ENCODE measurements at places on chromosomes 3 and 15.

- DNase-seq, result no peak
These were observed 22.0 kb downstream of the RBP1 start for GRCh38 chr3:139517321-139518065.

DNA sequence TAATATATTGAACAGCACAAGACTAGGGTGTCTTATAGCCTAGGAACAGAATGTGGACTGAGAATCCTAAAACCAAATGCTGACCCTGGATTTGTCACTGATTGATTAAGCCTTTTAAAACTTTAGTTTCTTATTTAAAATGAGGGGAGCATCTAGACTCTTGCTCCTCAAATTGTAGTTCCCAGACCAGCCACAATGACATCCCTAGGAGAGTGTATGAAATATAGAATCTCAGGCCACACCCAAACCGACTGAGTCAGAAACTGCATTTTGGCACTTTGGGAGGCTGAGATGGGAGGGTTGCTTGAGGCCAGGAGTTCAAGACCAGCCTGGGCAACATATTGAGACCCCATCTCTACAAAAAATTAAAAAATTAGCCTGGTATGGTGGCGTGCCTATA, 287.8 kb upstream of the UMPS start:
- DNase-seq, result no peak

GRCh38 chr3:152737021-152737908, 97.7 kb upstream of the P2RY1 start:
- no peak for DNase-seq

- no peak for DNase-seq
These were observed 103.0 kb upstream of the TGFBR2 start for GRCh38 chr3:30503446-30503845.

GRCh38 chr3:106829206-106829605, 548.0 kb upstream of the CCDC54 start:
- DNase-seq, result no peak

DNA sequence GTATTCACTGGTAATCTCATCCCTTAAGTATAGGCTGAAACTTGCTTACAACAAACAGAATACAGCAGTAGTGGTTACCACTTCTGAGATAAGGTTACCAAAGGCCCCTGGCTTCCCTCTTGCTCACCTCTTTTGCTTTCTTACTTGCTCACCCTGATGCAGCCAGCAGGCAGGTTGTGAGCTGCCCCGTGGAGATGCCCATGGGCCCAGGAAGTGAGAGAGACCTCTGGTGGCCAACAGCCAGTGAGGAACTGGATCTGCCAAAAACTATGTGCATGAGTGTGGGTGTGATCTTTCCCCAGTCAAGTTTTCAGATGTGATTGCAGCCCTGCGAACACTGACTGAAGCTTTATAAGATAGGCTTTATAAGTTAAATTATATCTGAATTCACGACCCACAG, 48.7 kb downstream of the NMNAT3 start:
- DNase-seq, result no peak

DNA sequence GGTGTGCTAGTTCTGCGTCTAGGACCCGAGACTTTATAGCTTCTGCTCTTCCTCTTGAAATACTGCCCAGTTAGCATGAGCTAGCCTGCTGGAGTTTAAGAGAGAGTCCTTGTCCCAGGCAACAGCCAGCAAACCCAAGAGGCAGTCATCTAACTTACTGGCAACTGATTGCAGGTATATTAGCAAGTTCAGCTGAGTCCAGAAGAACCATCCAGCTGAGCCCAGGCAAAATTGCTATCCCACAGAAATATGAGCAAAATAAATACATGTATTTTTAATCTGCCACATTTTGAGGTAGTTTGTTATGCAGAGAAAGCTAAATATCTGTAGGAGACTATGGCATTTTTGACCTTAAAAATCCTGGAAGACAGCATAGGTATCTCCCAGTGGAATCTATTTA, 174.4 kb upstream of the CMC1 start:
- DNase-seq, result no peak

DNA sequence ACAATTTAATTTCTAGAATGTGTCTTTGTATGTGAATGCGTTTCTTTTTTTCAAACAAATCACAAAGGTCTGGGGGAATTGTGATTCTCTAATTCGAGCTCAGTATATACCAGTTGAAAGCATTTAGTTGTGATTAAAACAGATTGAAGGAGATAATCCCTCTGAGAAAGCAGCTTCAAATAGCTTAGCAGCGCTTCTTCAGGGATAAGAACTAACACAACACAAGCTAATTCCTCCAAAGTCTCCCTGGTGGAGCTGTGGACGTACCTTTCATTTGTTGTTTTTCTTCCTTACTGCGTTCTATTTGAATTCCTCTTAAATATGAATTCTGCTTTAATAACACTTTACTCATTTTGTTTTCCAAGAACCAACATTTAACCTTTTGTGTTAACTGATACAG, 286.7 kb downstream of the ROBO2 start:
- DNase-seq, result no peak

GRCh38 chr3:174776636-174777035, 82.5 kb upstream of the NAALADL2 start:
- DNase-seq, result no peak

DNA sequence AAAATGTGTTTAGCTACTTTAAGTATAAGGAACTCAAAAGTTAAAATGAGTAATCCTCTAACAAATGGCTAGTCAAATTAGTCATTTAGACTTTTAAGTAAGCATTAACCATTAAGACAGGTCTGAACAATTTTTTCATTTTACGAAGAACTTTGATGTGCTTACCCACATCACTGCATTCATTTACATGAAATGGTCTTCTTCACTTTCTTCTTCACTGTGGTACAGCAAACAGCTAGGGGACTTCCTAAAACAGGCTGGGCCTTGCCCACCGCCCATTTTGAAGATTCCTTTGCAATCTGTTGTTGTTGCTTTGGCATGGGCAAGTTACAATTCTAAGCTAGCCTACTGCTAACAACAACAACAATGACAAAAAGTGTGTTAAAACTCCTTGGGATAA, 67.4 kb downstream of the CBLB start:
- DNase-seq, result no peak

DNA sequence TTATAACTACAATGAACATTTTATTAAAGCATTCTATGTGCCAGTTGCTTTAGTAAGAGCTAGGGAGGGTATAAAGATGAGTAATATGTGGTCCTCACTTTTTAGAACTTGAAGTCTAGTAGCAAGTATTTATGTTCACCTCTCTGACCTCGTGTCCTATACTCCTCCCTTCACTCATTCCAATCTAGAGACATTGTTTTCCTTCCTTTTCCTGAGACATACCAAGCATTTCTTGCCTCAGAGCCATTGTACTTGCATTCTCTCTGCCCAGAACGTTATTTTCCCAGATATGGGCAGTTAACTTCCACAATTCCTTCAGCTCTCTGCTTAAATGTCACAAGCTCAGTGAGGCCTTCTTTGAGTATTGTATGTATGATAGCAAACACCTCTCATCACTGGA, 408.6 kb downstream of the PDCD6IP start:
- DNase-seq, result no peak

DNA sequence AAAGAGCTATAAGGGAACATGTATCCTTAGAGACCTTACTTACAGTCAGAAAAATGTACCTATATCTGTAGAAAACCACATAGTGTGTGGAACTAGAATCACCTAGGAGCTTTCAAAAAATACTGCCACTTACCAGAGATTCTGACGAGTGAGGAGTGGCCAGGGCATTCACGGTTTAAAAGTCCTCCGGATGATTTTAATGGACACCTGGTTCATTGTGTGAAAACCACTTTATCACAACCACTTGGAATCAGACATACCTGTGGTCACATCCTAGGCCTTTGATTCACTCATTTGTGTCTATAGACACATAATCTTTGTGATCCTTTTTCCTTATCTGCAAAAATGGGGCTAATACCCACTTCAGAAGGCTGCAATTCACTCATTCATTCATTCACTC, 159.8 kb downstream of the MBNL1 start:
- DNase-seq, result no peak

DNA sequence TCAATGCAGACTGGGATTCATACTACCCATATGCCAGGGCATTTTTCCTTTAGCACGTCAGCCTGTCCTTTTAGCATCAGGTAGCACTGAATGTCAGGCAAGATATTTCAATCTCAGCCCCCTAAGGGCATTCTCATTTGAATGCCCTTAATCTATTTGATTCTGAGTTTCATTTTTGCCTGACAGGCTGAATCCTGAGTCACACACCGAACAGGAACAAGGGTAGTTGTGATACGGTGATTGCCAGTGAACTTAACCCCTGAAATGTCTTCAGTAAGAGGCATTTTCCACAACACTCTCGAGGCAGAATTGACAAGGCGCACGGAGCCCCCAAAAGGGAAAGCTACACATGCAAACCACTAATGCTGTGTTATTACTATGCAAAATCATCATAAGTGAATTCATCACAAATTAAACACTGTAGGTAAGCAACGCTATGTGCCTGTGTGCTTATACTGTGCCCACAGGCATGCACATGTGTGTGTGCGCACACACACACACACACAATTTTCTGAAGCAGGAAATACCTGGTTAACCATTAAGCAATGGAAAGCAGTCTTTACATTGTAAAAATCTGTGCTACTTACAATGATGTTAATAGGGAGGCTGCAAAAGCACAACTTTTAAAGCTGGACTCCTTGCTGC, 130.4 kb downstream of the ZNF385D start:
- no peak for DNase-seq

DNA sequence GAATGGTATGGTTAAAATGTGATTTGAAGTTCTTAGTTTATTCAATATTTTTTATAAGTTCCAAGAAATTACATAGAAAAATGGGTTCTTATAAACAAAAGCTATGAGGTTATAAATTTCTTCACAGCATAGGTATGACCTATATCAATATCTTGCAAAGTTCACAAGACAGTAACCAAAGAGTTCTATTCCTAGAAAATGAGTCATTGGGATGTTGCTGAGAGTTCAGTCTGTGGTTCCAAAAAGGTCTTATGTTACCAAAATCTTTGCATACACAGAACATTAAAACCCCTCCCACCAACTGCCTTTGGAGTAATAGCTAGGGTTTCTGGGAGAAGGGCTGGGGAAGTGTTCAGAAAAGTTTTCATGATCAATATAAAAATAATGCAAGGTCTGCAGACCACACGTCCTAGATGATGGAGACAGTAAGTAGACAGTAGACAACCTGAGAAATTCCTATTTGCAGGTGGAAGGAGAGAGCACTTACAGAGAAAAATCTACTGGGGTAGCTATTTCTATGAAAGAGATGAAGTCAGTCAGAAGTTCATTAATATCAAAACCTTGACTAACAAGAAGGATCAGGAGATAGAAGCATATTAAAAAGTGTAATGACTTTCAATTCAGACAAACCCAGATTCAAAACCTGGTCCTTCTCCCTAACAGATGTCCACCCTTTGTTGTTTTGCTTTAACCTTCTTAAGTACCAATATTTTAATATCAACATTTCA, 279.3 kb downstream of the KCNH8 start:
- no peak for DNase-seq

- peak; percentile 91 for DNase-seq
These were observed 2.8 kb downstream of the C15orf39 start for GRCh38 chr15:75204340-75205063.

DNA sequence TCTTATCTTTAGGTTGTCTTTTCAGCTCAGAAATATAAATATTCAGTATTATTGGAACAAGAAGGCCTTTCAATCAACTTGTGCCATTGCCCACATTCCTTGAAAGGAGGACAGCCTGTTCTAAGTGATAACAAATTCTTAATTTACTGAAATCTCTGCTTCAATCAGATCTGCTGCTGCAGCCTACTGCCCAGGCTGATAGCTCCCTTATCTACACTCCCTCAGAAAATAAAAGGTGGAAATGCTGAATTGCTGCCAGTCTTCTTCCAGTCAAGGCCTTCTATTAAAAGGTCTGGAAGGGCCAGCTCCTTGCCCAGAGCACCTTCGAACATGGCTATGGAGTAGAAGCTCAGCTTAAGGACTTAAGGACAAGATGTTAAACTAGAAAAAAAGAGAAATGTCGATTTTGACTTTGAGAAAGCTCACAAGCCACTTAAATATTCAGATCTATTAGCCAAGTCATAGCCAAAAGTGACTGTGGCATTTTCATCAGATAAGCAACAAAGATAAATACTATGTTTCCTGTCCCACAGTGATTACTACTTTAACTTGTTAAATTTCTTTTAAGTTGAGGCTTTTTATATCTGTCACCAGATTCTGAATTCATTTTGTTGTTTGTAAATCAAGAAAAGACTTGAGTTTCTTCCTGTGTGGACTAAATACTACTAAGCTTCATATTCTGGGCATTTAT, 480.5 kb upstream of the CBLB start:
- no peak for DNase-seq

GRCh38 chr15:69305933-69306568, 7.3 kb downstream of the PAQR5 start:
- no peak for DNase-seq

DNA sequence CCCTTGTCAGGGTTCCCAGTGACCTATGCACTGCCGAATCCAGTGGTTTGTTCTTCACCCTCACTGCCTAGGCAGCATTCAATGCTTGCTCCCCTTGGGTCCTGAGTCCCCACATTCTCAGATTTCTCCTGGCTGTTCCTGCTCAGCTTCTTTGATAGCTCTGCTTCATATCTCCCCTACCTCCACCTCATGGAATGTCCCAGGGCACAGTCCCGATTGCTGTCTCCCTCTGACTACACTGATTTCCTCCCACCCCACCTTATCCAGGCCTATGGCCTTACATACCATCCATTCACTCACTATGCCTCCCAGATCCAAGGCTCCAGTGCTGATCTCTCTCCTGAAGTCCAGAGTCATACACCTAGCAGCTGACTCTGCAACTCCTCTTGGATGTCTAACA, 1.5 kb upstream of the CDHR4 start:
- no peak for DNase-seq

GRCh38 chr3:139259398-139259797, 84.4 kb upstream of the MRPS22 start:
- DNase-seq, result no peak

DNA sequence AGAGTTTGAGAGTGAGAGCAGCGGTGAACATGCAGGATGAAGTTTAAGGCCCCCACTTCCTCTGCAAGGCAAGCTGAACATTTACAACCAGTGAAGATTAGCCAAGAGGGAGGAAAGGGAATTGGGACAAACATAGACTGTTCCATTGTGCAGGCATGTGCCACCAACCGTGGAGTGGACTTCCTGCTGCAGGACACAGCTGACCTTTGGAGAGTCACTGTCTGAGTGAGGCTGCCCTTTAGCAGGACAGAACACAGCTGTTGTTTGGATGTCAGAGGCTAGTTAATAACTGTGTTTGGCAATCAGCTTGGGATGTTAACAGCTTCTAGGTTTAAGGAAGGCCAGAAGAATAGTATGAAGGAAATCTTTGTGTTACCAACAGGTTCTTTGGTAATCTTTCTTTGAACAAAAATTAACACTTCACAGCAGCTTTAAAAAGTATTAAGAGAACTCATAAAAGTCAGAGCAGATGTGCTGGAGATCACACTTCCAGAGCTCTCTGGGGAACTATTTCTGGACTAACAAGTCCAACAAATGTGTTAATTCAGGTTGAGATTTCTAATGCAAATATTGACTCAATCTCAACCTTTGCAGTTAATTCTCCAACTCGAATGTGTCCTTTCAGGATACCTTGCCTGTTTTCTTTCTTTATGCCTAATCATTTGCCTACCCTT, 31.4 kb downstream of the CTDSPL start:
- no peak for DNase-seq

All from NCI-H510A (cell line).